ENCODE measurements at places on chromosomes 6 and 20.

GRCh38 chr6:38720295-38720694 is 5.2 kb downstream of the DNAH8 start:
- no peak for DNase-seq

GRCh38 chr6:87436435-87436834 is 28.7 kb downstream of the CFAP206 start:
- DNase-seq = no peak

DNA sequence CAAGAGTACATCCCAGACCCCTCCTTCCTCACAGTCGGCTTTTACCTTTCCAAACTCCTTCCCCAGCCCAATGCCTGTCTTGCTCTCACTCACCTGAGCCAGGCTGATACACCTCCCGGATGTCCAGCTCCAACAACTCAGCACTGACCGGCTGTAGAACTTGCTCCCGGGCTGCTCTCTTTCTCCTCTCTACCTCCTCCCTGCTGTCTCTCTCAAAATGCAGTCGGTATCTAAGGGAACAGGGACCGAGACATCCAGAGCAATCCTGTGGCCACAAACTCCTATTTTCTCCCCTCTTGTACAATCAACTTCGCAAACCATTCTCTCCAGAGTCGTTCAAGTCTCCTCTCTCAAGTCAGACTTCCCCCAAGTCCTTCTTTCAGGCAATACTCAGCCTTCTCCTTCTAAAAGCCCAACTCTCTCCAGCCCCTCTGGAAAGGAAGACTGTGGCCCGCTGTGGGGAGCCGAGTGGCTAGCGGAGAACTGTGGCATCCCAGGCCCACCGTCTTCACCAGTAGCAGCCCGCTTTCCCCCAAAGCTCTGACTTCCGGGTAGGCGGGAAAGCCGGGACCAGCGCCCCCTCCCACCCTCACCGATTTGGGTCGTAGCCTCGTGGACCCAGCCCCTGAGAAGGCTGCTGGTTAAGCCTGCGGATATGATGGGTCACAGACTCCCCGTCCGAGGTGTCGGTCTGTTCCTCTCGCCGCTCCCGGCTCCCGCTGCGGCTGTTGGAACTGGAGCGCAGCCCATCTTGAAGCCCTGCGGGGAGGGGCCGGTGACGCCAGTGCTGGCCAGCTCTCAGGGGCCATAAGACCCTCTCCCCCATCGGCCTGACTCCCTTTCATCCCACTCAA is 1.1 kb downstream of the GNL1 start:
- DNase-seq = no peak

DNA sequence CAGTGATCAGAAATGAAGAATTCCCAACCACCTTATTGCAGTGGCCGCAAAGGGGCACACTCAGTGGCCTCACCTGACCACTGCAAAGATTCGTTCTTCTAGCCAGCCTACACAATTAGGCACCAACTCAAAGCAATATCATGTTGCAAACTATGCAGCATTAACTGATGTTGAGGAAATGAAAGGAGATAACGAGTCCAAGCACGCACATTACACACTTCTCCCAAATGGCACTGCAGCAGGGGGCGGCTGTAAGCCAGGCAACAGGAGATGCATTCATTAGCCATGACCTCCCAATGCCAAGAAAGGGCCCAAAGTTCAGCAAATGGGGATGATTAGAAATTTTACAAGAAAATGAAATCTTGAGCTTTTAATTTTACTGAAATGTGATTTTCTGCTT is 39.3 kb downstream of the ATXN1 start:
- no peak for DNase-seq

DNA sequence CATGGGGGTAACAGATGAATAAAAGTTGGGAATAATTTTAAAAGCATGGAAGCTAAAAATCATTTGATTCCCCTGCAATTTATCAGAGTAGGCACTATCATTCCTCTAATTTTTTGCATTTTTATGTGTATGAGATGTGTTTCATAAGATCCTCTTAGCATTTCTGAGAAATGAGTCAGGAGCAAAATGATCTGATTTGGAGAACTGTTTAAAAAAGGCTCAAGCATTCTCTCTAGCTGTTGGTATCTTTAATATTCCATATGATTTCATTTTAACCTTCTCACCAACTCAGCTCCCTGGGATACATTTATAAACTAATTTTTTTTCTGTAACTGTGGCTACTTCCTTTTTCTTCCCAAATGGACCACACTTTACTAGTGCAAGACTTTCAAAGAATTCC is 60.9 kb downstream of the MCHR2 start:
- no peak for DNase-seq

- DNase-seq = no peak
These were observed 38.5 kb upstream of the OGFRL1 start for GRCh38 chr6:71250099-71250602.

DNA sequence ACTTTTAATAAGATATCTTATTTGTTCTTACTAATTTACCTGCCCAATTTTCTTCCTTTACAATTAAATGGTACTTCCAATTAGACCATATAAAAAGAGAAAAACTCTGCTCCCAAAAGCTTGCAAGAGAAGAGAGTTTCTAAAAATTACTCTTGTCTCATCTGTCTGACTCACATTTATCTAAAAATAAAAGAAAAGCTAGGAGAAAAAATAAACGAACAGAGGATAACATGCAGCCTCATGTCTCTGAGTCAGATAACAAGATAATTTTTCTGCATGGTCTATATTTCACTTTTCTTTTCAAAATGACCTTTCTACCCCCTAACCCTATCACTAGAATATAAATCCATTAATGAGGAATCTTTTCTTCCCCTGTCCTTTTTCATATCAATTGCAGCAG is 127.2 kb upstream of the TCF21 start:
- DNase-seq = no peak

Data from activated T-helper 1 cell treated with Interleukin-2 at 50 U/mL for 16 hours (primary cell).